MG63 (cell line): ENCODE measurements at places on chromosomes 12 and 14.

DNA sequence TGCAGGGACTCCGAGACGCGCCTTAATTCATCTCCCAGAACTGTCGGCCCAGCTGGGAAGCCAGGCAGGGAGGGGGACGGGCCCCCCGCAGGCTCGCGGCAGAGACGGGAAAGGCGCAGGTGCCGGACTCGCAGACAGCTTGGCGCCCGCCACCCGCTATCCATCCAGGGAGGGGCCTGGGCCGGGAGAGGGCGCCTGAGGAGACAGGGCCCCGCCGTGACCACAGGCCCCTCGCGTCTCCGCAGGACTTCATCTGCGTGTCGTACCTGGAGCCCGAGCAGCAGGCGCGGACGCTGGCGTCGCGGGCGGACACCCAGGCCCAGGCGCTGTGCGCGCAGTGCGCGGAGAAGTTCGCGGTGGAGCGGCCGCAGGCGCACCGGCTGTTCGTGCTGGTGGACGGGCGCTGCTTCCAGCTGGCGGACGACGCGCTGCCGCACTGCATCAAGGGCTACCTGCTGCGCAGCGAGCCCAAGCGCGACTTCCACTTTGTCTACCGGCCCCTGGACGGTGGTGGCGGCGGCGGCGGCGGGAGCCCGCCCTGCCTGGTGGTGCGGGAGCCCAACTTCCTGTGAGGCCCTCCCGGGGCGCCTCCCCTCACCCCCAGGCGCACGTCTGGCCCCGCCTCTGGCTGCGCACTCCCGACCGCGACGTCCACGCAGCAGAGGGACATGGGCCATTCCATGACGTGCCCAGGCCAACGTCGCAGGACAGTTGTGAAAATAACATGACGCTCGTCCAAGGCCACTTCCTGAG is 60.6 kb downstream of the LGMN start:
- no peak for DNase-seq

GRCh38 chr12:127079636-127080035 is 1187.3 kb upstream of the TMEM132C start:
- DNase-seq = no peak

DNA sequence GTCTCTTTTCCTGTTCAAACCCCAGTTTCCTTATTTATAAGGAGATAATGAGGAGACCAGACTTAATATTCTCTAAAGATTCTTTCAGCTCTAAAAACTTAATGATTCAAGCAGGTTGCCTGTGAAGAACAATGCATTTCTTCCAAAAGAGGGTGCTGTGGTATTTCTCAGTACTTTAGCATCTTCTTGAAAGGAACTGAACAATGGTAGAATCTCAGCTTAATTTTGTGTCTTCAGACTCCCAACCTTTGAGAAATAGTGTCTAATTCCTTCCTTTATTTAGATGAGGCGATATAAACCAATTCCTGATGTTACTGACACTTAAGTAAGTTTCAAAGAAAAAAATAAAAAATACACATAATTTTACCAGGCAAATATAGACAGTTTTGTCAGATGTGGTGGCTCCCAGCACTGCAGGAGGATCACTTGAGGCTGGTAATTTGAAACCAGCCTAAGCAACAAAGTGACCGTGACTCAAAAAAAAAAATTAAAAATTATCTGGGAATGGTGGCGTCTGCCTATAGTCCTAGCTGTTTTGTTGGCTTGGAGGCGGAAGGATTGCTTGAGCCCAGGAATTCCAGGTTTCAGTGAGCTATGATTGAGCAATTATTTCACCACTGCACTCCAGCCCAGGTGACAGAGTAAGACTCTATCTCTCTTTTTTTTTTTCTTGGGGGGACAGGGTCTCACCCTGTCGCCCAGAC is 76.9 kb upstream of the PSMA6 start:
- no peak for DNase-seq

GRCh38 chr14:68099495-68100045 is 280.0 kb downstream of the RAD51B start:
- DNase-seq = no peak

DNA sequence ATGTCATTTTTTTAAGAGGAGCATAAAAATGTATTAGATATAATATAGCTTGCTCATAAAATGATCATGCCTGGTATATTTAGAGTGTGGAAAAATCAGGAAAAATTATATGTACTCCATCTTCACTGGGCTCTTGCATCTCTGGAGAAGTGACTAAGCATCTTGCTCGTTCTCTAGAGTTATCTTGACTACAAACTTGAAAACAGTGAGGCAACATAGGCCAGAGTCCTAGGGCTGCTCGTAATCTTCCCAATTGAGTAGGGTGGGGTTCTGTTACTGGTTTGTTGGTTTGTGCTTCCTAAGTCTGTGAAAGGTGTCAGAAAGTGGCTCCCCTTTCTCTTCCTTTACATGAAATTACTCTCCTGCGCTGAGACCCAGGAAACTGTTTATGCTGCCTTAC is 46.2 kb downstream of the AACS start:
- DNase-seq = no peak

DNA sequence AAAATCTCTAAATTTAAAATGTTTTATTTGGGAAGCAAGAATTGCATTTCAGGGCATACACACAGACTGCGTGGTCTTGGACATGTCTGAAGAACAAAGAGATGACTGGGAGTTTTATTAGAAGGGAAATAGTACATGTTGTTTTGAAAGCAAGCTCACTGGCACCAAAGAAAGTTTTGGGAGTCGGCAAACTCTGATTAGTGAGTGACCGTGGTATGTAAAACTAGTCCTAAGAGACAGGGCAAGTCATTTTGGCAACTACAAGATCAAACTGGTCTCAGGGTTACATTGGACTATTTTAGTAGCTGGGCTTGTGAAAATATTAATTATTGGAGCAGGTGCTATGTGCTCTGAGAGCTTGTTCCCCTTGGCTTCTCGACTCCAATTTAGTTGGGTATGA is 14.9 kb downstream of the TMEM116 start:
- DNase-seq = no peak

DNA sequence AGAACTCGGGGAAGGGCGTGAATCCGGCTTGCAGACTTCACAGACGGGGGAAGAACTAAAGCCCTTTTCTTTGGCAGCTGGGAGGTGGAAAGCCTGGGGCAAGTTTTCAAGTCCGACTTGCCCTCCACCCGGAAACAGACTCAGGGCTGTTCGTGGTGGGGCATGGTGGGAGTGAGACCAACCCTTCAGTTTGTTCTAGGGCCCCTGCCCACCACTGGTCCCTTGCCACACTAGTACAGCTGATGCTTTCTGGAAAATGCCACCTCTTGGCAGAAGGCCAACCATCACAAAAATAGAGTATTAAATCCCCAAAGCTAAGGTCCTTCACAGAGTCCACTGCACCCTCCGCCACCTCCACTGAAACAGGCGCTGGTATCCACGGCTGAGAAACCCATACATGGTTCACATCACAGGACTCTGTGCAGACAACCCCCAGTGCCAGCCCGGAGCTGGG is 50.4 kb upstream of the DDX11 start:
- no peak for DNase-seq

DNA sequence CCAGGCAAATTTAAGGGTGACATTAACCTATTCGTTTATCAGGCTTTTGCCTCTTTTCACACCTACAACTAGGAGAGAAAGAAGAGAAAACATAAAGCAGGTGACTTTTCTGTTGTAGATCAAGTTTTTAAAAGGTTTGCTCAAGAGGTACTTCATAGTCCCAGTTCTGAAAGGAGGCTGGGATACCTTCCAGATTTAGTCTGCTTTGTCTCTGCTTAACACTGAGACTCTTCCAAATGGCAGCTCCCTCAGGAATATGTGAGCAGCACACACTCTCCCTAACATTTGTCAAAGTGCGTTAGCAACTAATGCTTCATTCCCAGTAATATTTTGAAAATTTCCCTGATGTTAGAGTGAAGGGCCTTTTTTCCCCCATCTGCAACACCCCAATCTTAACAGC is 133.7 kb upstream of the RASSF8 start:
- DNase-seq = no peak
